ENCODE measurements at places on chromosomes 5 and 9.
A peak's percentile ranks its signal among the peaks of the same experiment; 100 is the strongest.

GRCh38 chr5:94793816-94794198, 175.3 kb downstream of the SLF1 start:
- no peak for DNase-seq

DNA sequence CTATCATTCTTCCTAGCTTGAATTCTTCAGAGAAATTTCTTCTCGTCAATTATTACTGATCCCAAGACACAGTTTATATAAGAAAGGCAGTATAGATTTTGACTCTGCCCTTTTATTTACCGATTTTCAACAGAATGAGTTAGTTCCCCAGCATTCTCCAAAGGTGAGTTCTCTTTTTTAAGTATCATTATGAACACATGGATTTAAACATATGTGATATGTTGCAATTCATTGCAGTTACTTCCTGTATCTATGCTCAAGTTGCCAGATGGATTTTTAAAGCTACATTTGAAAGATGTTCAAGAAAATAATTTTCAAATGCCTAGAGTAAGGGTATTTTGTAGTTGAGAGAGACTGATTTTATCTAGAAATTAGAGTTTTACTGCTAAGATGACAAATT, 8.4 kb downstream of the WDR41 start:
- no peak for DNase-seq

DNA sequence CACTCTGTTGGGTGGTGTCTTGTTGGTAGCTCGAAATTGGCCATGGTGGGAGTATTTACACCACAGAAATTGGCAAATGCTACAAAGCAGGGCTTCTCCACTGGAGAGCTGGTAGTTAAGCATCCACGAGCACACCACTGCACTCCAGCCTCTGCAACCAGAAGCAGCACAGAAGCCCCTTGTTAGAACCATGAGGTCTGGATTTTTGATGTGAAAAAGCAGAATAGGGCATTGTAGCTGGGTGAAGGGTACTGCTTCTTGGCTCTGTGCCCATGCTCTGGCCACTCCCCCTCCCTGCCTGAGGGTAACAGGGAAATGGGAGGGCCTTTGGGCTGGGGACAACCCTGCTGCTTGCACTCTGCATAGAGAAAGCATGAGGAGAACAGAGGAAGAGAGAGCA, 81.2 kb upstream of the UBTD2 start:
- DNase-seq = peak; percentile 22

DNA sequence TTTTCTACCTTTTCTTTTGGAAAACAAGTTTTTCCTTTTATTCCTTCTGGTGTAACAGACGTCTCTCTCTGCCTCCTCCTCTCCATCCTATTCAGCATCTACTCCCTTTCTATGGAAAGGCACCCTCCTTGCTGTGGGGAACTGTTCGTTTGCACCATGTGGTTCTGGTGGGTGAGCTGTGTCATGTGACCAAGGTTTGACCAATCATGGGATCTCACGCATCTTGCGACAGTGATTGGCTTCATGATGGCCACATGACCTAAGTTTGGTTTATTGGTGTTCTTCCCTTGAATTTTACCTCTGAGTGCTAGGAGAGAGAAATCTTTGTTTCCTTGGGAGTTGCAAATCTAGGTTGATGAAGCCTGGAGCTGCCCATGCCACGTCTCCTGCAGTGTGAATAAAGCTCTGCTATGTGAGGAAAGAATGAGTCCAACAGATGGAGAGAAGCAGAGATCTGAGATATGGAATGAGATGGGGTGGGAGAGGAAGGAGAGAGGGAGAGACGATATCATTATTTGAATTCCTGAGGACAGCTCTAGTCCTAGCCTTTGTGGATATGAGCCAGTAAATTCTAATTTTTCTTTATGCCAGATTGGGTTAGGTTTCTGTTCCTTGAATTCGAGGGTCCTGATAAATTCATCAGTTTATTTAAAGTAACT, 178.8 kb upstream of the IL12B start:
- no peak for DNase-seq

GRCh38 chr5:16732356-16732755, 115.6 kb upstream of the RETREG1 start:
- no peak for DNase-seq

GRCh38 chr9:28624771-28625170, 1051.5 kb upstream of the C9orf72 start:
- DNase-seq = no peak

- no peak for DNase-seq
These were observed 160.2 kb downstream of the ARHGEF28 start for GRCh38 chr5:73786043-73786831.

DNA sequence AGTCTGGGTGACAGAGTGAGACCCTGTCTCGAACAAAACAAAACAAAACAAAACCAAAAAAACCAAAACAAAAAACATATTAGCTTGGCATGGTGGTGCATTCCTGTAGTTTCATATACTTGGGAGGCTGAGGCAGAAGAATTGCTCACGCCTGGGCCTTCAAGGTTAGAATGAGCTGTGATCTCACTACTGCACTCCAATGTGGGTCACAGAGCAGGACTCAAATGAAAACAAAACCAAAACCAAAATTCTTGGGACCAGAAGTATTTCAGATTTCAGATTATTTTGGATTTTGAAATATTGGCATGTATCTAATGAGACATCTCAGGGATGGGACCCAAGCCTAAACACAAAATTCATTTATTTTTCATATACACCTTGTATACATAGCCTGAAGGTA, 80.2 kb downstream of the TMC1 start:
- no peak for DNase-seq

GRCh38 chr5:159971038-159971437, 37.9 kb upstream of the TTC1 start:
- DNase-seq = no peak

- DNase-seq = no peak
These were observed 100.2 kb downstream of the INSYN2B start for GRCh38 chr5:169880012-169880663.

DNA sequence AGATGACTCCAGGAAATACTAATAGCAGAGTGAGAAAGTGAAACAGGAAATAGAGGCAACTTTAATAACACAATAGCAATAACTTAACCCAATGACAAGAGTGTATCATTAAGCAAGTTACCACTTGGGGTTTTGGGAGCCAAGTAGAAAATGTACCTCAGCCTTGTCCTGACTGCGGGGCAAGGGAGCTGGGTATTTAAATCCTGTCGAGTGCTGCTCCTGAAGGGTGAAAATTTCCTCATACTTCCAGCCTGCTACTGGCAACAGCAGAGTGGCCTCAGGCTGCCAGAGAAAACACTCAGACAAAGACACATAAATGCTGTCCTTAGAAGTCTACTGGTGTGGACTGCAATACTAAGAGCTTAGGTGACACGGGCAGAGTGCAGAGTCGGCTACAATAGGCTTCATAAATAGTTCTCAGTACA, 112.5 kb upstream of the EMB start:
- DNase-seq = no peak

DNA sequence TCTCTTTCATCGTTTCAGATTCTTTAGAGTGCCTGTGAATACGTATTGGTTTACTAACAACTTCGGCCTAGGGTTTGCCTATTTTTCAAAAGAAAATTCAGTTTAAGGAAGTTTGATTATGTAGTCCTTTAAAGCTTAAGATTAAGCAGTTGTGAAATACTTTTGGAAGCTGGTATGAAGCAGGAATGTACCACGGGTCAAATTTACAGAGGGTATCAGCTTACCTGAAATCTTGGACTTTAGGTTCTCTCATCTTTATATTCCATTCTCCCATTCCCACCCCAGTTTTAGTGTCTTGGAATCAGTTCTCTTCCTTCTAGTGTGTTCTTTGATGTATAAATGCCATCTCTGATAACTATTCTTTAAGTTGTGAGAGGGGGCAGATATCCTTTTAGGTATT, 53.2 kb downstream of the IQGAP2 start:
- no peak for DNase-seq

DNA sequence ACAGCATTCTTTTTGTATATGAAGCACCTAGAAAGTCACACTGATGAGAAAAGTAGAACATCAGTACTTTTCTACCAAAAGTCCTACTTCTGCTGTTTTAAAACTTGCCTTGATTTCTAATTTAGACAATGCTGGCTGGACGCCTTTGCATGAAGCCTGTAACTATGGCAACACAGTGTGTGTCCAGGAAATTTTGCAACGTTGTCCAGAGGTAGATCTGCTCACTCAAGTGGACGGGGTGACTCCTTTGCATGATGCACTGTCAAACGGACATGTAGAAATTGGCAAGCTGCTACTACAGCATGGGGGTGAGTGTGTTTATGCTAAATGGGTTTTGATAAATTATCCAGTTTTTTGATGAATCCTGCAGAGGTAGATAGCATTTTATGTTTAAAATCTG, 73.5 kb downstream of the SLF1 start:
- no peak for DNase-seq

GRCh38 chr5:138755084-138755748, 2.0 kb downstream of the CTNNA1 start:
- DNase-seq = no peak

DNA sequence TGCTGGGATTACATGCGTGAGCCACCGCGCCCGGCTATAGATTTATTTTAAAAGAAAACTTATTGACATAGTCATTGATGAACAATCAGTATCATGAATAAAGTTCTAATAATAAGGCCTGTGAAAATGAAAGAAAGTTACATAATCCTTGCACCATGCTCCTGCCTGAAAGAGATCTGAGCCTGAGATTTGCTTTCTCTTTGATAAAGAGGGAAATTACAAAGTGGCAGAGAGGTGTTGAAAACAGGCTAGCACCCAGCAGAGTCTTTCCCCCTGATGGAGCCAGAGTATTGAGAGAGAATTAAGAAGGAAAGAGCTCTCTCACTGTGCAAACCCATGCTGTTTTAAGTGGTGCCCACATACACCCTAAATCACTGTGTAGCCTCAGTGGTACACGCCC, 37.2 kb downstream of the SLC6A7 start:
- DNase-seq = no peak

GRCh38 chr9:124345063-124345462, 70.2 kb downstream of the PSMB7 start:
- DNase-seq = no peak

GRCh38 chr5:159402856-159403255, 72.6 kb upstream of the IL12B start:
- DNase-seq = no peak

- DNase-seq = no peak
These were observed 85.5 kb upstream of the MYO10 start for GRCh38 chr5:17021602-17021932.

- no peak for DNase-seq
These were observed 288.7 kb downstream of the FBXL17 start for GRCh38 chr5:108093186-108093585.

- no peak for DNase-seq
These were observed 79.2 kb downstream of the AGTPBP1 start for GRCh38 chr9:85662573-85662972.

- DNase-seq = no peak
These were observed 1.3 kb upstream of the PDLIM4 start for GRCh38 chr5:132256086-132256782.

GRCh38 chr5:143350341-143350740, 53.1 kb downstream of the NR3C1 start:
- DNase-seq = no peak

- DNase-seq = no peak
These were observed 564 bp downstream of the SLC25A25 start for GRCh38 chr9:128068386-128069205.

DNA sequence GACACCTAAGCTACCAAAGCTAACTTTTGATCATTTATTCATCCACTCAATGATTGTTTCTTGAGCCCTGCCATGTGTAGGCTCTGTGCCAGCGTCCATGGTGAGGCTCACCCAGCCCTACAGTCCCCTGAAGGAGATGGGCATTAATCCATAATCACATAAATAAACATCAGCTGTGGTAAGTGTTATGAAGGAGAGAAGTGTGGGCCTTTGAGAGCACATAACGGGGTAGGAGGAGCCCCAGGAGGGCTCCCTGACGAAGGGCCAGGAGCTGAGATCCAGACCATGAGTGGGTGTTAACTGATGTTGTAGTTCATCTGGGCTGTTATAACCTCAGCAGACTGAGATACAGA, 53.9 kb upstream of the AFAP1L1 start:
- no peak for DNase-seq

DNA sequence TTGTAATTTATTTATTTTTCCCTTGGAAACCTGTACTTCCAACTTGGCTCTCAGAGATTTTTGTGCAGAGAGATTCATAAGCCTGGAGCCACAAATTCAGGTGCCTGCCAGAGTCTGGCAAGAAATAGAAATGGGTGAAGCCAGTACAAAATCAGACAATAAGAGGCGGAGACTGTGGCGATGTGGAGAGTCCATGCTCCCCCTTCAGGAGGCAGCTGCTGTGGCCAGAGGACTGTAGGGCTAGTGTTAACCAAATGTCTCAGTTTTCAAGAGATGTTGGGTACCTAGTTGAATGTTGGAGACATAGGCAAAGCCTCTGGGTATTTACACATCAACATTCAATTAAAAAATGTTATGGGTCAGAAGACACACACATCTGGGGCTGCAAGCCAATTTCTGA, 208.6 kb downstream of the PSAT1 start:
- no peak for DNase-seq

DNA sequence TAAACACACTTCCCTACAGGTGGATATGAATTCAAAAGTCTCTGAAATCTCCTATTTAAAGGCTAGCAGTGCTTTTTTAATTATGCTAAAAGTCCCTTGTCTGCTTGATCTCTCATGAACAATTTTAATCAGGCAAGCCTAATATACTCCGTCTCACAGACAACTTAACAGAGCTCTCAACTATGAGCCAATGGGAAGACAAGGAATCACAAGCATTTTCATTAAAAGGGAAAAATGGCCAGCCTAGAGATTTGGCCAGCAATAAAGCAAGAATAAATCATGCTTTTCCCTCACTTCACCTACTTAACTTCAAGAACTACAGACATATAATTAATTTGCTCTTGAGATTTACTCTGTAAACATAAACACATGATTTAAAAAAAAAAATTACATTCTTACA, 78.0 kb downstream of the RFX3 start:
- DNase-seq = no peak

DNA sequence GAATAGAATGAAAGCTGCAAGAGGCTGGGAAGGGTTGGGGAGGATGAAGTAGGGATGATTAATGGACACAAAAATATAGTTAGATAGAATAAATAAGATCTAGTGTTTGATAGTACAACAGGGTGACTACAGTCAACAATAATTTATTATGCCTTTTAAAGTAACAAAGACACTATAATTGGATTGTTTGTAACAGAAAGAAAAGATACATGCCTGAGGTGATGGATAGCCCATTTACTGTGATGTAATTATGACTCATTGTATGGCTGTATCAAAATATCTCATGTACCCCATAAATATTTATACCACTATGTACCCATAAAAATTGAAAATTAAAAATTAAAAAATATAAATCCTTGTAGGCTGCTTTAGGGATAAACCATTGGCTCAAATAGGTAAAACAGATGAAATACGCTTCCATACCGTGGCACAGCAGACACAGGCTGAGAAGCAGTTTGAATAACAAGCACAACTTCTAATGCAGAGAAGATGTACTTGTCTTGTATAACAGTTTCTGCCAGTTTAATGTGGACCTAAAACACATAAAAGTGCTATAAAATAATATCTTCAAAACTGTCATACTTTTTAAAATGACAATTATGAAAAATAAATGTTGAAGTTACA, 34.9 kb downstream of the APBA1 start:
- no peak for DNase-seq

DNA sequence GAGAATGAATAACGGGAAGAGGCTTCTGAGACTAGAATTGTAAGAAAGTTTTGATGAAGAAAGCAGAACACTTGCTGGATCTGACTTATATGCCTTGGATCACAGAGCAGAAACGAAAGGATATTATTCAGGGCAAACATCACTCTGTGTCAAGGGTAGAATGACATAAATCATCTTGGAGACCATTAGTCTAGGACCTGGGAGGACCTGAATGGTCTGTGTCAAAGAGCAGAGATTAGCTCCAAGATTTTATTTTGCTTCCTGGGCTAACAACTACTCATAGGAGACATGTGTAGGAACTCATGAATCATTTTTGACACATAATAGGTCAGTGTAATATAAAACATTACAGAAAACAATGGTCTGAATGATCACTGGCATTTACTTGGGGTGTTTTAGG, 417.9 kb downstream of the SLCO4C1 start:
- no peak for DNase-seq

All from GDM1 (cell line).